ENCODE measurements at places on chromosomes 5 and 9.

DNA sequence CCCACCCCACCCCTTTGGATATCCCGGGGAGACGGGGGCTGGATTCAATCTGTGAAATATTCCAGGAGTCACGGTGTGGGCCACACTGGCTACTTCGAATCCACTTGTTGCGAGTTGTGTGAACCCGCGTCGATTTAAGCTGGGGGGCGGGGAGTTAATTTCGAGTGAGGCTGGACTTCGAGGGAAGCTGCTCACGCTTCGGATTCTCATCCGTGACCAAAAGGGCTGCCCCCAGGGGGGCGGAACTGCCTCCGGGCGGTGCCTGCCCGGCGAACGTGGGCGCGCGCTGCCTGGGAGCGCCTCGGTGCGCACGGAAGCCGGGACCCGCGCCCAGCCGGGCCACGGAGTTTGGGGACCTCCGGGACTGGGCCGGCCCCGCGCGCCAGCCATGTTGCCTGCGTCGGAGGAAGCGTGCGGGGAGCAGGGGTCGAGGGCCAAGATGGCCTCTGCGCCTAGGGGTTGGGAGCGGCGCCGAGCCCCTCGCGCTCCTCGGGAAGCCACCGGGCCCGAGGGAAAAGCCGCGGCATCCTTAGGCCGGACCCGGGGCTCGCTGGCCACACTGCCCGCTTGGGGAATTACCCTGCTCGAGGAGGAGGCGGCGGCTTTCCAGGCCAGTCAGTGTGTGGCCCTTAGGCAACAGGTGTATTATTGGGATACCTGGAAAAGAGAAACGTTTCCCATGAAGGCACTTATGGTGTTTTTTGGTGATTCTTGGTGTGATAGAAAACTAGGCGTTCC lies 975 bp downstream of the OCLN start:
- DNase-seq = peak; percentile 5

DNA sequence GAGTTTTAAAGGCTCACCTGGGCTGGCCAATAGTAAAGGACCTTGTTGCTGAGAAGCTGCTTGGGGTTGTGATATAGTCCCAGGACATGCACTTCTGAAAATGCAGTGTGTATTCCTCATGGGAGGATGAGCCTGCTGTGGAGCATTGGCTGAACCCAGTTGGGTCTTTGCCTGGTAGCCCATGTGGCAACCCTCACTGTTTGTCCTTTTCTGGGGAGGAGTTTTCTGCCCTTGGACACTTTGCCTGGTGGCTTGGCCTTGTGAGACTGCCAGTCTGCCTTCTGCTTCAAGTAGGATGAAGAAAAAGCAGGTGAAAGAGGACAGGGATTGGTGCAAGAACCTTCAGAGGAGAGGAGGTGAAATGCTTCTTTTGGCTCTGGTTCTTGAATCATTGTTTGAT lies 4.0 kb downstream of the TENT4A start:
- no peak for DNase-seq

DNA sequence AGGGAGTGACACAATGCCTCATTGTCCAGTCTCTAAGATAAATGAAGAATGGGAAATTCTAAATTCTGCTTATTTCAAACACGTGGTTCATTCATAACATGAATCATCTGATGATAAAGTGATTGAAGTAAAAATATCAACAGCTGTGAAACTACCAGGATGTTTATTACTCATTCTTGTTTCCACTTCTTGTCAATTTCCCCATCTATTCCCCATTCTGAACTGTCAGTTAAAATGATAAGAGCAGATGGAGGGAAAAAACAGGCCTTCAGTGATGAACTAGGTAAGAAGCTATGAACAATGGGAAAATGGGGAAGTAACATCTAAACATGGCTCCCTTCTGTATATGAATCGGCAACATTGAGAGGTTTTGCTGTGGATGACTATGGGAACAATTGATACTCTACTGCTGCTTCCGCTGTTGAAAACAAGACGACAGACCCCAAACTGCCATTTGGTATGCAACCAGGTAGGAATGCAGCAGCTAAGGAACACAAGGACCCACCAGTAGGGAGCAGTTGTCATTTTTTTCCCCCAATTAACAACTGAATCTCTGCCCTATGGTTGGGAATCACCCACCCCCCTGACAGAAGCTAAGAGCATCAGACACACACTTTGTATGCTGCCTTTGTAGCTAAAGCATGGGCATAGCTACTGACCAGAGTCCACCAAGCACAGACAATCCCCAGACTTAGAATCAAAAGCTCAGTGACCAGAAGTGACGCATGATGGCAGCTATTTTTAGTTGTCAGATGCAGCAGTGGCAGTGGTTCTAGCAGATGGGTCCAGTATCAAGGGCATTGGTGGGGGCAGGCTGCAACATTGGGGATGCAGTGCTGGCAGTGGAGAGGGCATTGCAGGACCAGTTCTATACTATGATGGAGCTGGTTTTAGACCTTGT lies 52.9 kb upstream of the ZNF366 start:
- no peak for DNase-seq

- DNase-seq = no peak
These were observed 98.8 kb upstream of the BASP1 start for GRCh38 chr5:17118631-17119030.

- DNase-seq = no peak
These were observed 131.4 kb downstream of the CCDC192 start for GRCh38 chr5:127834554-127834953.

- no peak for DNase-seq
These were observed 560 bp upstream of the NDUFS6 start for GRCh38 chr5:1800472-1801221.

- DNase-seq = no peak
These were observed 17.0 kb upstream of the RNF20 start for GRCh38 chr9:101516655-101517054.

GRCh38 chr5:174315471-174315870 lies 270.0 kb downstream of the NSG2 start:
- no peak for DNase-seq

- DNase-seq = no peak
These were observed 36.5 kb downstream of the SHB start for GRCh38 chr9:38032266-38033110.

GRCh38 chr5:95164861-95165260 lies 120.0 kb downstream of the MCTP1 start:
- no peak for DNase-seq

- no peak for DNase-seq
These were observed 217.3 kb downstream of the LRRC70 start for GRCh38 chr5:62795926-62796325.

DNA sequence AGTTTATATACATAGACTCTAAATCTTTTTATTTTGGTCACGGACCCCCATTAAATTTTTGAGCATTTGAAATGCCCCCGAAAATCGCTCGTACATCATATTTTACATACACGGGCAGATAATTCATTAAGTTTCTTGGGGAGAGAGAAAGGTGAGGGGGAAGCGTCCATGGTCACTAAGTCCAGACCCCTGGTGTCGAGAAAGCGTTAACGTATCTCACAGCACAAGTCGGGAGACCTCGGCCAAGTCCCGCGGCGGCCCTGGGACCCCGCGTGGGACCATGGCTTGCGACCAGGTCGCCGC lies 794 bp downstream of the PTBP3 start:
- no peak for DNase-seq

GRCh38 chr5:54304040-54304439 lies 6.3 kb downstream of the ARL15 start:
- no peak for DNase-seq

DNA sequence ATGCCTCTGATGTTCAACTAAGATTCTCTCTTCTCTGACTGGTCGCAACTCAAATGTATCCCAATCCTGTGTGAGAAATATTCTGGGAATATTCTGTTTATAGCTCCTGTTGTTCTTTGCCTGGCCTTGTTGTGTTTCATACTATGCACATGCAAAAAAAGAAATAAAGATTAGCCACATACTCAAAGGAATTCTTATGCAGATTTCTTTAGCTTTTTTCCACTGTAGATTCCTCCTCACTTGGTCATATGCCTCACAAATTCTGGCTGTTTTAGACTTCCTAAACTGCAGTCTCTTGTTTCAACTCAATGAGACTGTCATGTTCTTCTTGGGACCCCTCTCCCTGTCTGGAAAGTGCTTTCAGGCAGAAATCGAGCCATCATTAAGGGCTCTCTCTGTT lies 217.5 kb upstream of the SH3GL2 start:
- DNase-seq = no peak

- DNase-seq = no peak
These were observed 6.8 kb downstream of the RMI1 start for GRCh38 chr9:83987402-83987791.

GRCh38 chr5:112732131-112732530 lies 5.6 kb upstream of the APC start:
- no peak for DNase-seq

DNA sequence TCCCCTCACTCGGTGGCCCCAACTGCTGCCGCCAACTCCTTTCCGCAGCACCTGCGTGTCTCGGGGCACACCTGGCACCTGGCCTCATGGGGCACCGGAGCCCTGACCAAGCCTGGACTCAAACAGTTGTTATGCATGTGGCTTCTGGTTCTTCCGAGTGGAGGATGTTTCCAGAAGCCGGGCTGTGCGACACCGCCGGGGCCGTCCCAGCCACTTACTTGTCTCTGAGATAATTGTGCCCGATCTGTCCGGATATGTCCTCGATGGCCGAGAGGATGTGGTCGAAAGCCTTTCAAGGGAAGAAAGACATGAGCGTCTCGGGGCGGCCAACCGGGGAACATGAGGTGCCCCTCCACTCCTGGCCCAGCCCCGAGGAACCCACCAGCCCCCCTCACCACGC lies 38.4 kb downstream of the EXOC3 start:
- DNase-seq = no peak

- no peak for DNase-seq
These were observed 2.4 kb upstream of the SYNPO start for GRCh38 chr5:150638053-150638444.

- no peak for DNase-seq
These were observed 203.8 kb downstream of the AUH start for GRCh38 chr9:91157883-91158282.

DNA sequence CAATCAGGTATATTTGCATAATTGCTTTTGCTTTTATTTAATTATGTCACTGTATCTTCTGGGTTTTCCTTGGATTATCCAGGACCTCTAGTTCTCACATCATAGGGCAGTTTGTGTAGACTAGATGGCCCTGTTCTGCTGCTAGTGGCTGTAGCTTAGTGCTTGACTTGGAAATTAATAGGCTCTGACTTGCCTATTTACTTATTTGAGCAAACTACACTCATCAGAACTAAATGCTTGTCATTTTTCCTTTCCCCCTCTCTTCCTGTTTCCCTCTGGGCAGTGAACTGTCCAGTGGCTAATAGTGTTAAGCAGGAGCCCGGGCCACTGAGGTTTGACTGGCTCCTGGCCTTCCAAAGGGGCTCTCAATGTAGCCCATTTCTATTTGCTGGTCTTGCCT lies 135.7 kb downstream of the MAN2A1 start:
- DNase-seq = no peak

DNA sequence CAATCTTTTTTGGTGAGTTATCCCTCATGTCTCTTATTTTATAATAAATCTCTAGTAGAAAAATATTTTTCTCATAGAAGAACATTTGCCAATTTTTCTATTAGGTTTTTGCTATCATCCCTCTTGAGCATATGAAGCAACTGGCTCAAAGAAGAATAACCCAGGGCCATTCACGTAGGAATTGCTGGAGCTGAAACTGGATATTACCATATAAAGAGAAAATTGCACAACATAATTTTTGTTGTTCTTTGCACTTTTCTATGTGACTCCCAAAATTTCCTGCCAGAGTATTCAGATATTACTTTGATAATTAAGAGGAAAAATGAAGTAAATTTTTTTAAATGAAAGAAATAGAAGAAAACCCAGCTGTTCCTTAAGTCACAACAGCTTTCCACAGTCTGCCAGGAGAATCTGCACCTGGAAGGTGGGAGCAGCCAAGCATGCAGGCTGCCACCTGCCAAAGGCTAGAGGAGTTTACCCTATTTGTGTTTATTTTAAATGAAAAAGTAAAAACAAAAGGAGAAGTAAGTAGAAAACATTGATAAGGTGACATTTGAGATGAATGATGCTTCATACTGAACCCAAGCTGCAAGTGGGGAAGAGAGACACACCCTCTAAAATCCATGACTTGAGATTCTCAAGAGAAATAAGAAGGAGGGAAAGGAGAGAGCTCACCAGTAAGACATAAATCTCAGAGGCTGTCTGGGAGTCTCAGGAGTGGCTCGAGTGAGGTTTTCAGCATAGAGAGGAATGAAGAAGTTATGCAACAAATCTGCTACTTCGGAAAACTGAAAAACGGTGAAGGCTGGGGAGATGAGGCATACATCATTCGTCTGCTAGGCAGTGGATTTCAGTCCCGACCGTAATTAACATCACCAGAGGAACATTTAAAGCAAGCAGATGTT lies 31.5 kb upstream of the FREM1 start:
- no peak for DNase-seq

- DNase-seq = no peak
These were observed 8.0 kb upstream of the REEP5 start for GRCh38 chr5:112930082-112930344.

- DNase-seq = no peak
These were observed 12.3 kb upstream of the TRAF1 start for GRCh38 chr9:120938851-120939250.

DNA sequence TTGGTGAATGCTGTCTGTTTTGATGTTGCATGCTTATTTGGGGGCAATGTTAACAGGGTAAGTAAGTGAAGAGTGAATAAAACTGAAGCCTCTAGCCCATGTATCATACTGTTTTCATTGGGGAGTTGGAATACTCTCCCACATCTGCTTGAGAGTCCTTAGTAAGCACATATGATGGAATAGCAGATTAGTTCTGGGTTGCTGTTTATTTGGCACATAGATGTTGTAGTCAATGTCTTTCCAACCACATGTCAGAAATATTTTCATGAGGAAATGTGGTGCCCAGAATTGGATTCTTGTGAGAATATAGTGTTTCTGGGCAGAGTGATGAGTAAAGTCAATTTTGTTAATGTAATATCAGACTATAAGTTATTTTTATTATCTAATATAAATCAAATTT lies 611.7 kb upstream of the FTMT start:
- no peak for DNase-seq

- no peak for DNase-seq
These were observed 279.2 kb downstream of the NSG2 start for GRCh38 chr5:174324680-174325079.

DNA sequence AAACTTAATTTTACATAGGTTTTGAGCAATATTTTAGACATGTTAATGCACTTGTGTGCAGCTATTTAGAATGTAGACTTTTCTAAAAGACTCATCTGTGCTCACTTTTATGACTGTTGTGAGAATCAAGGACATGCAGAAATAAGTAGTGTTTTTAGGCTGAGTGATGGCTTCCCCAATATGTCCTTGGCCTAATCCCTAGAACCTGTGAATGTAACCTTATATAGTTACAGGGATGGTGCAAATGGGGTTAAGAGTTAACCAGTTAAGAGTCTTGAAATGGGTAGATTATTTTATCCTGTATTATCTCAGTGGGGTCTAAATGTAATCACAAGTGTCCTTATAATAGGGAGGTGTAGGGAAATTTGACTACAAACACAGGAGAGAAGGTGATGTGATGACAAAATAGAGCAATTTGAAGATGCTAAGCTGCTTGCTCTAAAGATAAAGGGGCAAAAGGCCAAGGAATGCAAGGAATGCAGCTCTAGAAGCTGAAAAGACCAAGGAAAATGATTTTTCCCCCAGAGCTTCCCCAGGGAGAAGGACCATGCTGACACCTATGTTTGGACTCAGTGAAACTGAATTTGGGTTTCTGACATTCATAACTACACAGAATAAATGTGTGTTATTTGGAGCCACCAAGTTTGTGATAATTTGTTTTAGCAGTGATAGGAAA lies 298.0 kb upstream of the PAPPA start:
- DNase-seq = no peak

- no peak for DNase-seq
These were observed 23.4 kb upstream of the MACROH2A1 start for GRCh38 chr5:135422419-135422818.

Data from stimulated activated CD8-positive, alpha-beta memory T cell treated with anti-CD3 and anti-CD28 coated beads, Interleukin-2, amount 100 ng/mL, for 48 hours (primary cell).